HAP-1 (cell line): ENCODE measurements at places on chromosomes 12 and 14.

GRCh38 chr12:127595506-127595905, 671.5 kb upstream of the TMEM132C start:
- no peak for DNase-seq

DNA sequence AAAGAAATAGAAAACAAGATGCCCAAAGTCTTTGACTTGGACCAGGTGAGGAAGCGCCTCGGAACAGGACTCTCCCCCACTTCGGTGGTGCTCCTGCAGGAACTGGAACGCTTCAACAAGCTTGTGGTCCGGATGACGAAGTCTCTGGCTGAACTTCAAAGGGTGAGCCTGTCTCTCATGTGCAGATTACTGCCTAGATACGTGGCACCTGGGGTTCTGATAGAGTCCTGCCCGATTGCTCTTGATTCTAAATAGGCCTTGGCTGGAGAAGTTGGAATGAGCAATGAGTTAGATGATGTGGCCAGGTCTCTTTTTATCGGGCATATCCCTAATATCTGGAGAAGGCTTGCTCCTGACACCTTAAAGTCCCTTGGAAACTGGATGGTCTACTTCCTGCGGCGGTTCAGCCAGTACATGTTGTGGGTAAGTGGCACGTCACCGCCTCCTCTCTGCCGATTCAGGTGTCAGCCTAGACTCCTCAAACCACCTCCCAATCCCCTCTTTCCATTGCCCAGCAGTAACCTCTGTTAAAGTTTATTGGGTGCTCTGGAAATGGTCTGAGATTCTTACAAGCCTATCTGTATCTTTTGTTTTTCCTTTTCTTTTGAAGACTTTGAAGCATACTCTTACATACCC, 40.8 kb downstream of the CCDC92 start:
- DNase-seq: no peak

GRCh38 chr14:90819734-90820393, 3.6 kb upstream of the TTC7B start:
- no peak for DNase-seq

DNA sequence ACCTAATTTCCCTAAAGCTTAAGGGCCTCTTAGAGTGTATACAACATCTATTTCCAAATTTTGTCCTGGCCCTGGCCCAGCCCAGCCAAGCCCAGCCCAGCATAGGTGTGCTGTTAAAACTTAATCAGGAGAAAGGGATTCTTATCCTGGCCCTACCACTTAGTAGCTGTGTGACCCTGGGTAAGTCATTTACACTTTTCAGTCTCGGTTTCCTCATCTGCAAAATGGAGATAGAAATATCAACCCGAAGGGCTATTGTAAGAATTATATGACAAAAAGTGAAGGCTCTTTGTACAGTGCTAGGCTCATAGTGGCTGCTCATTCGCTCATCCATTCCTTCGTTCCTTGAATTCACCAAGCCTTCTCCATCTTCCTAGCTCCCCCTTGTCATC, 442 bp downstream of the ERG28 start:
- DNase-seq: no peak

- DNase-seq: no peak
These were observed 152.2 kb upstream of the SLC38A2 start for GRCh38 chr12:46524778-46525177.

DNA sequence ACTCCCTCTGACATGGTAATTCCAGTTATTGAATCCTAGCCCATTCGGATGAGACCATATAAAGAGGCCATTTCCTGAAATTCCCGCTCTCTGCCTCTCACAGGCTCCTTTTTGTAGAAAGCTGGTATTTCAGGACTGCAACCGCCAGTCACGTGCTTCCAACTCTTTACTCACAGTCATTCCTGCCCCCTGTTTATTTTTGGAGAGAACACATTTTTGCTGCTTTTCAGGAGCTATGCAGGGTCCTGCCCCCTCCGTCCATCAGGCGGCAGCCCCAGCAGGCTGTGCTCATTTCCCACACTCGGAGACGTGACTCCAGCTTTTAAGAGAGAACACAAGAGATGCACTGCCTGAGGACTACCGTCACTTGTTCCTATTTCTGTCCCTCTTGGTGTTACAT, 26.8 kb downstream of the IFT43 start:
- no peak for DNase-seq

- DNase-seq: no peak
These were observed 11.3 kb upstream of the EDDM3A start for GRCh38 chr14:20734430-20734806.

DNA sequence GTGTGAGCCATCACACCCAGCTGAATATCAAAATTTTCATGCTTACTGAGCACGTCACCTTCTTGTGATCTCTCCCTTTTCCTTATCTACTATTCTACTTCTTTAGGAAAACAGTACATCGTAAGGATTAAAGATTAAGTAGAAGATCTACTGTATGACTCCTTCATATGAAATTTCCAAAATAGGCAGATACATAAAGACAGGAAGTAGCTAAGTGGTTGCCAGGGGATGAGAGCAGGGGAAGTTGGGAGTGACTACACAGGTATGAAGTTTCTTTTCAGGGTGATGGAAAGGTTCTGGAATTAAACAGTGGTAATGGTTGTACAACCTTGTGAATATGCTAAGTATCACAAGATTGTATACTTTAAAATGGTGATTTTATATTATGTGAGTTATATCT, 36.5 kb upstream of the CERS5 start:
- no peak for DNase-seq

DNA sequence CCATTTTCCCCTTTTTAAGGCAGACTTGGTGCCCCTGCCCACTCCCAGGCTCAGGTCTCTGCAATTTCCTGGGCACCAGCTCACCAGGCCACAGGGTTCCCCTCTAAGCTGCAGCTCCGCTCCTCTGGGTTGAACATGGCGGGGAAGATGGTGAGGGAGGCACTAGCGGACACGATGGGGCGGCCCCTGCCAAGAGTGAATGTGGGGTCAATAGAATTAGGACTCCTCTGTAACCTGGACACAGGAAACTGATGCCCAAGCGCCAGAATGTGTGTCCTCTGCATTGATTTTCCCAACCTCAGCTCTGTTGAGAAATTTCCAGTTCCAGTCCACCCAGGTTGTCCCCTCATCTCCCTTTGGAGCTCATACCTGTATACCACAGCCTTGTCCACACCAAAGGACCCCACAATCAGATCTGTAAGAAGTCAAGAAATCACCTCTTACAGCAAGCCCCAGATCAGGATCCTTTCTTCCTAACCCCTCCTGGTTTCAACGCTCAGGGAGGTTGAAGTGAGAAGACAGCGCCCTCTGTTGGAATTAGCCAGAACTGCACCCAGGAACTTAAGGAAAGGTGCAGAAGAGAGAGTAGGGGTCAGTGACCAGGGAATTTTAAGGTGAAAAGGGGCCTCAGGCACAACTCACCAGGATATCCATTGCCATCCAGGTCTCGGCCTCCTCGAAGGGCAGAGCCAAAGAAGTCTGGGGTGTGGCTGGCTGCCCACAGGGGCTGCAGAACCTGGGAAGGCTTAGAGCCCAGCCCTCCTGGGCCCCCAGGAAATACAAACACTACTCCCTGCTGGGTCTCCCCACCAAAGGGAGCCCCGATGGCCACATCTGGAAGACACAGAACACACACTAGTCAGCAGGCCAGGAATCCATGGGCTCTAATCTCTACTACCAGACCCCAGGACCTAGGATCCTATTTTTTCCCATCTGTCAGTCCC, 14.7 kb downstream of the ITGA5 start:
- DNase-seq: peak; percentile 42

- DNase-seq: no peak
These were observed 26.2 kb downstream of the PLXNC1 start for GRCh38 chr12:94174576-94174975.

DNA sequence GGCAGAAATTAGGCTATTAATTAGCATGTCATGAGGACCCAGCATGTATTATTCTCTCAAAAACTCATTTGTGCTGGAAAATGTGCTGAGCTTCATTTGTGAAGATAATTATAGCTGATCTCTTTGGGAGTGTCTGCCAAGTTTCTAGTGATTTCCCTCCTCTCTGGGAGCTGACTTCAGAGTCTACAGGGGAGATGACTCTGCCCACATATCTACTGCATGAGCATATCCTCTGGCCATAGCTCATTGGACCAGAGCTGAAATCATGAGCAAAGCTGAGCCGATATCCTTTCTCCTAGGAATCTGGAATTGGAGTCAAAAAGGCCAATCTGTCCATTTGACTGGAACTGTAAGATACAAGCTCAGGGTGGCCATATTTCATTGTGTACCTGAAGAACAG, 5.9 kb downstream of the CCDC198 start:
- no peak for DNase-seq

- DNase-seq: no peak
These were observed 75.9 kb upstream of the AMIGO2 start for GRCh38 chr12:47155457-47156166.

DNA sequence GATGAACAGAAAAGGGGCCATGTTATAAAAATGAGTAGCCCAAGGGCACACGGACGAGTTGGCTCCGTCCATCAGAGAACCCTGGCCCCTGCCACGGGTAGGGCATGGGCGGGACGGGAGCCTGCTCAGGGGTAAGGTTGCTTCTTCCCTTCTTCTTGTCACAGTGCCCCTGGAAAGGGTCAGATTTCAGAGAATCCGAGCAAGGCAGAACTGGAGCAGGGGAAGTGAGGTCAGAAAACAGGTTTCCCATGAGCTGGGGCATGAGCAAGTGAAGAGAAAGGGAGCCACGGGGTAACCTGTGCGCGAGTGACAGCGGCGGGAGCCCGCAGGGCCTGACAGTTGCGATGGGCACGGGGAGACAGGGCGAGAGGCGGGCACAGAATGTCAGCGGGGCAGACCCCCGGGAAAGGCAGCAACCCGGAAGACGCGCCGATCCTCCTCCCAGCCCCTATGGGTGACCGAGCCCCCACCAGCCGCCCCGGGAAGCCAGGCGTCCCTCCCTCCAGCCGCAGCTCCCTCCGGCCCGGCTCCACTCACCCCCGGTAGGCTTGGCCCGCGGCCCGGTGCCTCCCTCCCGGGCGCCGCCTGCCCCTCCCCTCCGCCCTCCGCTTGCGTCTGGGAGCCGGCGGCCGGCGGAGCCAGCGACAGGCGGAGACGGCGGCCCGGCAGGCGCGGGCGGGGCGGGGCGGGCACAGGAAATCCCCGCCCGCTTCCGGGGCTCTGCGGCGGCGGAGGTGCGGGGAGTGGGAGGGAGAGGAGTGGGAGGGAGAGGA, at the start of gene ZNF641:
TSS of gene ZNF641 (minus strand) at position 671 of the 773 bp plus-strand sequence. CDS start 2,829 bp downstream, outside the sequence.
- DNase-seq: peak; percentile 85

DNA sequence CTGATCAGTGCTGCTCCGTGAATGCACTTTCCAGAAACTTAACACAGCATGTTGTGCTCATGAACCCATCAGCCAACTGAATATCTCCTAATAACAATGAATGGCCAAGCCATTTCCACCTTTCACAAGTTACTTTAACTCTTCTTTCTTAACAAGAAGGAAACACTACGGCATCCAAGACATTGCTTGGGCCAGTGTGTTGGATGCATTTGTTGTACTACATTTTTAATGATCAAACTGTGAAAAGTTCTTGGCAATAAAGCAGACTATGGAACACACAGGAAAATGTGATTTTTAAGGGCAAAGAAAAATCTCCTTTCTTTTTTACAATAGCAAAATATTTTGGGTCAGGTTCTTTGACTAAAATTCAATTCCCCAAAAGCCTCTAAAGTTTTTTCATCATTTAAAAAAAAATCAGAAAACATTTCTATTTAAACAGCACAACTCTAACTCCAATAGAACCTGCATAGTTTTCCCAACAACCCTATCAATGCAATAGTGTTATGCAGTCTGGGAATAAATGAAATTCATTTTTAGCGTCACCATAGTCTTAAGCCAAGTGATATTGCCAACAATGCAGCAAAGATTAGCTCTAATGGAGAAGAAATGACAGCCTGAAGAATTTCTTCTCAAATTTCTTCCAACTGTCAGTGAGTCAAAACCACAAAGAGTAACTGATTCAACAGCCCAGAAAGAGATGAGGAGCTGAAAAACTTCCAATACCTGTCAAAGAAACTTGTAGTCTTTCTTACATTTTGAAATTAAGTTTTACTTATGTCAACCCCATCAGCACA, 50.7 kb upstream of the PTPRR start:
- no peak for DNase-seq

GRCh38 chr12:29655861-29656260, 127.9 kb downstream of the TMTC1 start:
- no peak for DNase-seq

- DNase-seq: peak; percentile 69
These were observed 694 bp downstream of the TMBIM6 start for GRCh38 chr12:49741882-49742620.

DNA sequence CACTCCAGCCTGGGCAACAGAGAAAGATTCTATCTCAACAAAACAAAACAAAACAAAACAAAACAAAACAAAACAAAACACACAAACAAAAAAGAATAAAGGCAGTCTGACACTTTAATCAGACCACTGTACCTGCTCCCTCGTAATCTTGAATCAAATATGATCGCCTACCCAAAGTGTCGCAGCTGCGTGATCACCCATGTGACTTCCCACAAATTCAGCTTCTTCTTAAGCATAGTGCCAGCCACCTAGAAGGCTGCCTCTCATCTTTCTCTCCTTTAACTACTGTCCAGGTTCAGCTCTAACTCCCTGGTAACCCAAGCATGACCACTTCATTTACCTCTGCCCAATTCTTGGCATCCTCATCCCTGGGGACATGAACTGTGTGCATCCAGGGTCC, 37.4 kb downstream of the FMNL3 start:
- DNase-seq: no peak

GRCh38 chr14:58738876-58739275, 101.1 kb downstream of the DACT1 start:
- no peak for DNase-seq

GRCh38 chr14:106831322-106831720, 1304.9 kb downstream of the TMEM121 start:
- DNase-seq: peak; percentile 43

DNA sequence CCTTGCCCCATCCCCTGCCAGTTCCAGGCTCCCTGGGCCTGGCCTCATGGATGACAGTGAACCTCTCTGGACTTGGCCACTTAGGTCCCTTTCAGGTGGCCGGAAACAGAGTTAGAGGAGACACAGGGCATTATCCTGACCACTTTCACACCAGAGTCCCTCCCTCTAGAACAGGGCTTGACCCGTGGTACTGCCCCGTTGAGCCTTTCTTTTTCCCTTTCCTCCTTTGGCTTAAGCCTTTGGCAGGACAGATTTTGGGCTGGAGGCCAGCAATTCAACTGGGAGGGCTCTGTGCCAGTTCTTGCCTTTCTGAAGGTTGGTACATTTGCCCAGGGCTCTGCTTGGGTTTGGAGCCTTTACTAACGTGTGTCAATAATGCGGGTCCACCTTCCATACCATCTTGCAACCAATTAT, 22.8 kb downstream of the TPCN1 start:
- DNase-seq: no peak

GRCh38 chr14:103562179-103562428, 353 bp downstream of the BAG5 start:
- no peak for DNase-seq

- DNase-seq: peak; percentile 76
These were observed 118.8 kb downstream of the SCARB1 start for GRCh38 chr12:124744659-124745464.
